ENCODE measurements at places on chromosomes 3 and 15. TPM values are rescaled to one million over a fixed set of nuclear protein-coding genes. Genes with fewer than 3 reads are reported as not detected.

- DNase-seq, result no peak
Measured at GRCh38 chr15:69843900-69844304, 253.8 kb downstream of the TLE3 start.

DNA sequence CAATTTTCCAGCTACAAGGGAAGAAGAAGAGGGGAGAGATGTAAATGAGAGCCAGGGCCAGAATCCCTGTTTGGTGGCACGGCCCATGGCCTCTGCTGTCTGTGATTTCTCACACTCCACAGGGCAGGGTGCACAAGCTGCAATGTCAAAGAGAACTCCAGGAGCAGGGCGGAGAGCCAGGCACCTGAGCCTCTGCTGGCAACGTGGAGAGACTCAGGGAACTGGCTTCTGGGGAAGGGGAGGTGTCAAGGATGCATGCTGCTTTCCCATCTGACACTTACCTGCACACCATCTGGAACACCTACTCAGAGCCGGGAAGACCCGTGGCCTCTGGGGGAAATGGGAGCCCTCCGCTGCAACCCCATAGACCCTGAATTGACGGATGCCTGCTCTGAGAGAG, 507.5 kb upstream of the NR2F2 start:
- no peak for DNase-seq

GRCh38 chr3:98536456-98537017, 4.8 kb downstream of the GPR15 start:
- DNase-seq, result no peak

DNA sequence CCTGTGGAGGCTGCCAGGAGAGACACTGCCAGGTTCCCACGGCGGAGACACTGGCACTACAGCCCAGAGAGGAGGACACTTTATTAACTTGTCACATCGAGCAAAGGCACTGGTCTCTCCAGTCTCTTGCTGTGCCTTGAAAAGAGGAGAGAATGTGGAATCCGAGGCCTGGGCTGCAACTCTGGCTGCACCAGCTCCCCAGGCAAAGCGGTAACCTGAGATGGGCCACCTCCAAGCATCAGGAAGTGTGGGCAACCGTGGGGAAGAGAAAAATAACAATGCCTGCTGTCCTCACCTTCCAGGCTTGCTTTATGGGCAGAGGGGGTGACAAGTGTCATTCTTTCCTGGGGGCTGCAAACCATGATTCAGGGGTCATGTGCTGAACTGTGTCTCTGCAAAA, 91.6 kb upstream of the RGMA start:
- no peak for DNase-seq

GRCh38 chr15:91892436-91892835, 38.9 kb downstream of the SLCO3A1 start:
- DNase-seq, result no peak

GRCh38 chr15:66821307-66821706, 119.3 kb downstream of the SMAD6 start:
- DNase-seq, result no peak

GRCh38 chr3:60912142-60912541, 339.1 kb downstream of the FHIT start:
- DNase-seq, result no peak

GRCh38 chr15:39580485-39581241, at the start of gene THBS1:
Gene THBS1 (plus strand): TSS chr15:39581079. CDS start chr15:39581858, 779 bp downstream.
- peak; percentile 95 for DNase-seq

DNA sequence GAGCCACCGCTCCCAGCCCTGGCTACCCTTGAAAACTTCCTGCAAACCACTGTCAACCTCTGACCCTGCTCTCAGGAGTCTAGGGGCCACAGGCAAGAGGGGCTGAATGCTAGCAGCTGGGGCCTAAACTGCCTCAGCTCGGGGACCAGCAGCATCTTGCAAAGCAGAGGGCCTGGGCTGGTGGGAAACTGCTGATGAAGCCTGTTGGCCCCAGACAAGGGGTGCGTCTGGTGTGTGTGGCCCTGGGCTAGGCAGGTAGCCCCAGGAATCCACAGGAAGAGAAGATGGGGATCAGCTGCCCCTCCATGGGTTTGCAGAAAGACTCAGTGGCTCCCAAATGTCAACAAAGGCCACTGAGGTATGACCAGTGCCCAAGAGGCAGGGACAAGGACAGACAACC, 8.2 kb upstream of the POLG start:
- DNase-seq, result no peak

- no peak for DNase-seq
Measured at GRCh38 chr15:80031841-80032240, 27.6 kb upstream of the ZFAND6 start.

GRCh38 chr3:143571548-143571947, 276.7 kb downstream of the SLC9A9 start:
- no peak for DNase-seq

DNA sequence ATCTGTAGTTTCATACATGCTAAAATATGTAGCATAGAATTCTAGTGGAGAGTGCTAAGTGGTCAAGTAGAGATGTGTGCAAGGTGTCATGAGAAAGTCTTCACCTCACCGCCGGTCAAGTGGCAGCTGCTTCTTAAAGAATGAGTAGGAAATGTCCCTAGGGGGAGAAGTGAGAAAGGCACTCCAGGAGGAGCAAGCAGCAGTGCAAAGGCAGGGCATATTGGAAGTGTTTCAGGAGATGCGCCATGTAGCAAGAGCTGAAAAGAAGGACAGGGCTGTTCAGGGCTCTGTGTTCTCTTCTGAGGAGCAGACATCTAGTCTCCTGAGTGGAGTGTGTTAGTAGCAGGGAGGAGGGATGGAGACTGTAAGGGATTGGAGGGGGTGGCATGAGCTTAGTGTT, 312.4 kb upstream of the SEMA6D start:
- DNase-seq, result no peak

- peak; percentile 49 for DNase-seq
Measured at GRCh38 chr3:151770956-151771355, 37.2 kb downstream of the AADACL2 start.

DNA sequence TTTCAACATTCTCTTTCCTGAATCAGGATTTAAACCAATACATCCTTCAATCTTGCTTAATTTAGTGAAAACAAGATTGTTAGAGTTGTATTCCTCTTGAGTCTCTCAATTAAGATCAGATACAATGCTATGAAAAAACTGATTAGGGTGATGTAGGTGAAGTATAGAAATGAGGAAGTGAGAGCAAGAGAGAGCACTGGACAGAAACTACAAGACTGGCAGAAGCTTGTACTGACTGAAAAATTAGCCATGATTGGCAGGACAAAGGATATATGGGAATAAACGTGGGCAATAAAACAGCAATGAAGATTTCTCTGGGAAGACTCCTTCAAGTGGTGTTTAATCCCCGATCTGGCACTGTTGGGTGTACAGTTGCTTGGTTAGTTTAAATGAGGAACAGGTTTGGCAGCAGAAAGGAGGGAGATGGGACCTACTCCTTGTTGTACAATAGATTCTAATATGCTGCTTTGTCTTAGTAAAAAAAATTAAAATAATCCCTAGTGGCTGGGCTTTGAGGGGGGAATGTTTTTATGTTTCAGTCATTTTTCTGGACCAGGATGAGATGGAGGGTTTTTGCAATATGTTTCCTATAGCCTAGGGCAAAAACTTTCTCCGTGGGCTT, 252.7 kb downstream of the SLC9A9 start:
- no peak for DNase-seq

GRCh38 chr15:31522028-31522427, 195.4 kb downstream of the KLF13 start:
- DNase-seq, result no peak

- no peak for DNase-seq
Measured at GRCh38 chr15:70852501-70853317, 1.2 kb downstream of the LARP6 start.

DNA sequence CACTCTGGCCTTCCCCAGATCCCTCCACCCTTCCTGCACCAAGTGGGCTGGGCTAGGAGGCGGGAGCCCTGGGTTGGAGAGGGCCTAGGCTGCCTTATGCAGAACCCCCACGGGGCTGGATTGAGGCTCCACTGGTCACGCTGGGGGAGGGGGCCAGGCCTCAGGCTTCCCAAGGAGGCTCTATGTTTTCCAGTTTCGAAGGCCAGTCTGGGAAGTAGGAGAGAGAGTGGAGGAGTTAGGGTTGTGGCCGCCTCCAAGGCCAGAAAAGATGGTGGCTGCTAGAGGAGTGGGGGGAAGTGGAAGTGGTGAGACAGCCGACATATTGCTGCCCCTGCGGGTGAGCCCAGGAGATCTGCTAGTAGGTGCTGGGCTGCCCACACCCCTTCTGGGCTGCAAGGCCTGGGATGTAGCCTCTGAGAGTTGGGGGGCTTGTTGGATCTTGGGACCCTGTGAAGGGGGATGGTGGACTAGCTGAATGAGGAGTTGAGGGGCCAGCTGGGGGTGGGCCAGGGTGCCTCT, 1.2 kb downstream of the GNAI2 start:
- DNase-seq, result no peak

DNA sequence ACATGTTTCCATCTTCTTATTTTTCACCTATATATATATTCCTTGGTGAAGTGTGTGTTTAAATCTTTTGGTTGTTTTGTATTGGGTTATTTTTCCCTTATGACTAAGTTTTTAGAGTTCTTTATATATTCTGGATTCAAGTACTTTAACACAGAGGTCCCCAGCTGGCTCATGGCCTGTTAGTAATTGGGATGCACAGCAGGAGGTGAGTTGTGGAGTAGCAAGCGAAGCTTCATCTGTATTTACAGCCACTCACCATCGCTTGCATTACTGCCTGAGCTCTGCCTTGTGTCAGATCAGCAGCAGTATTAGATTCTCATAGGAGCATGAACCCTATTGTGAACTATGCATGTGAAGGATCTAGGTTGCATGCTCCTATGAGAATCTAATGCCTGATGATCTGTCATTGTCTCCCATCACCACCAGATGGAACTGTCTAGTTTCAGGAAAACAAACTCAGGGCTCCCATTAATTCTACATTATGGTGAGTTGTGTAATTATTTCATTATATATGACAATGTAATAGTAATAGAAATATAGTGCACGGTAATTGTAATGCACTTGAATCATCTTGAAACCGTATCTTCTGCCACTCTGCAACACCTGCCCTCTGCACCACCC, 151.6 kb downstream of the RSRC1 start:
- DNase-seq, result no peak

- DNase-seq, result no peak
Measured at GRCh38 chr3:83500931-83501330, 1457.9 kb upstream of the CADM2 start.

GRCh38 chr3:108092501-108092900, 1.7 kb upstream of the CD47 start:
- DNase-seq, result no peak

DNA sequence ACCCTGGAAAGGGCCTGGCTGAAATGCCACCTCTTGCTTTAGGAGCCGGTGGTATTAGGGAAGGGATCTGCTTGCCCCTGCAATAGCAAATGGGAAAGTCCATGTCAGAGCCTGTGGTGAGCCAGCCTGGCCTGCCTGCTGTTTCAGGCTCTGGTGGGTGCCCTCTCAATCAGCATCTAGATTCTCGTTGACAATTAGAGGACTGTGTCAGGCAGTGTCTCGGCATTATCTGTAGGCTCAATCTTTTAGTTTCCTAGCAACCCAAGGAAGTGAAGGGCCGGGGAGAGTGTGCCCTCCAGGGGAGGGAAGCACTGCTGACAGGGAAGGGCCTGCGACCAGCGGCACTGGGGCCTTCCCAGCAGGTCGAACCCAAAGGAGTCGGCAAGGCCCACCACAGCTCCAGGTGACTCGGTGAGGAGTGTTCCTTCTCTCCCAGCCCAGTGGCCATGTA, 42.1 kb downstream of the TLE3 start:
- DNase-seq, result no peak

DNA sequence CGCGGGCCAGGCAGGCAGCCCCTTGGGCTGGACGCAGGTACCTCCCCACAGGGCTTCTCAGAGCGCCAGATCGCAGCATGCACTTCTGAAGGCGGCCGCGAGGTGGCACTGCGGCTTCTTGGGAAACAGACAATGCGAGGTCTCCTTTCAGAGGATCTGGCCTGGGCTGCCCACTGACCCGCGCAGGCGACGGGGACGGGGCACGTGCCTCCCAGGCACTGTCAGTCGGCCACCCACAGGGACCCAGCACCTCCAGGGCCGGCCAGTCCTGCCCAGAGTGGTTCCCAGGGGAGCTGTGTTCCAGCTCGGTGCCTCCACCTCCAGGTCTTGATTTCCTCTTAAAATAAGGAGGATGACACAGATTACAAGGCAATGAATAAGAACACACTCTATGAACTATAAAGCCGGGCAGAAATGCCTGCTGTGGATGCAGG, 24.4 kb upstream of the TXNRD3 start:
- DNase-seq, result peak; percentile 20

DNA sequence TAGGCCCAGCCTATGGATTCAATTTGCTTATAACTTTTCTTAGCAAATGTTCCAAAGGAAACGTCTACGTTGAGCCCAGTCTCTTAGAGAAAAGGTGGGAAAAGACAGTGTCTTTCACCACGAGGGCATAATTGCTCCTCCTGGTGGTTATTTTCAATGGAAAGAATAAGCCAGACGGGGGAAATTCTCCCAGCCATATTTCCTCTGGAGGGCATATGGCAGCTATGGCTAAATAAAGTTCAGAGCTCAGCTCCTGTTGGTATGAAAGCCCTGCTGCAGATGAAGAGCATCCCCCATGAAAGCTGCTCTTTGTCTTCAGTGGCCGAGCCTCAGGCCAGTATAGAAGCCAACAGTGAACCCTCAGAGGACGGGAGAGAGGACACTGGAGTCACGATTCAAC, 297.9 kb downstream of the RYR3 start:
- no peak for DNase-seq

DNA sequence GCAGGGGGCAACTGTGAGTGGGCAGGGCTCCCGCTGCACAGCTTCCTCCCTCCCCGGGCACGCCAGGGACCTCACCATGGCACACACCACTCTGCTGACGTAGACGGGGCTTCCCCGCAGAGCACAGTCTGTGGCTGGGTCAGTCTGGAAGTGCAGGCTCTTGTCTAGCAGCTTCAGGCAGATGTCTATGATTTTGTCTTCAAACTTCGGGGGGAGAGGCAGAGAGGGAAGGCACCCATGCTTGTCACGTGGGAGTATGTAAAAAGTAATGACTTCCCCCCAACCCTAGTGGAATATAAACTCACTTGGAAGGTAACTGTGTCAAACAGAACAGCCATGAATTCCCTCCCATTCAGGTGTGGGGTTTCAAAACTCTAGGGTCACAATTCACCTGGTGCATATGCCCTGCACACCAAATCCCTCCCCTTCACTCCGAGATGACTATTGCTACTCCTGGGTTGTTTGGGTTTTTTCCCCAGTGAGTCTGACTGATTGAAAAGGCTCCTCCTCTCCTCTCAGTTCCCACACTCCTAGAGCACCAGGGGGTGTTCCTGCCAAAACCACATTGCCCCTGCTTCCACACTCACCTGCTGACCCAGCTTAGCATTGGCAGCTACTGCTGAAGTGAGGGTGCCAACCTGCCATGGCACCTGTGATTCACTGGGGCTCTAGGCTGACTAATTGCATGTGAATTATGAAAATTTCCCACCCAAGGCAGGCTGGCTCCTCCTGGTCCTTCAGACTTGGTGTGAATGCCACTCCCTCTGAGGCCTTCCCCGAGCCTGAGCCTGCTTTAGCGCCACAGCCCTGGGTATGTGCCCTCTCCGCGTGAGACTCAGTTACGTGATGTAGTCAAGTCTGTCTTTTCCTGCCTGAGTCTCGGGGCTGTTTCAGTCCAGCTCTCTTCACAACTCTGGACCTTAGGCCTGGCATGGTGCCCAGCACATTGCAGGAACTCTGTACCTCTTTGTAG, 13.0 kb downstream of the TGM5 start:
- DNase-seq, result no peak

Gene NR1I2
- not detected for total RNA-seq

Gene LRRC15
- total RNA-seq, result not detected

Gene DLL4
- 43.9 TPM for total RNA-seq

Gene GTF2A2
- total RNA-seq, result 68.0 TPM

Gene ARID3B
- total RNA-seq, result 1.5 TPM

Gene CCDC54
- total RNA-seq, result not detected

Gene PP2D1
- not detected for total RNA-seq

Gene PRR23B
- total RNA-seq, result not detected

Gene PPM1L
- total RNA-seq, result 1.8 TPM

Gene ZBED2
- total RNA-seq, result not detected

Gene SPRED1
- 21.4 TPM for total RNA-seq

Gene TLR9
- 0.04 TPM for total RNA-seq
